ENCODE measurements at places on chromosomes 16 and 17.

GRCh38 chr16:85535352-85536072 lies 77.6 kb upstream of the GSE1 start:
- DNase-seq: no peak

GRCh38 chr17:72021417-72022041 lies 99.3 kb upstream of the SOX9 start:
- DNase-seq: no peak

DNA sequence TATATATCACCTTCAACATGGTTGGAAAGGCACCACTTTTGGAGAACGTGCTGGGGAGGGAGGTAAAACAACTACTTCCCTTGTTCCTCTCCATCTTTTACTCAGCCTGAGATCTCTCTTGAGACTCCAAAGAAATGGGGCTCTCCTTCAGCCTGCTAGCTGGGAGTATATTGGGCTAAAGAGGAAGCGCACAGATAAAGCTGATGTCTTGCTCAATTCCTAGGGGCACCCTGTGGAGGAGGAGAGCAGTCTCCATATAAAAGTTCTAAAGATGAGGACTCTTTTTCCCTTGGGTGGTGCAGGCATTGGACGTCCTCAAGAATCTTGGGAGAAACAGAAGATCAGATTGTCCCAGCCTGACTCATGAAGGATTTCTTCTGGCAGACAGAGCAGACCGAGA lies 4.6 kb upstream of the ETV4 start:
- no peak for DNase-seq

DNA sequence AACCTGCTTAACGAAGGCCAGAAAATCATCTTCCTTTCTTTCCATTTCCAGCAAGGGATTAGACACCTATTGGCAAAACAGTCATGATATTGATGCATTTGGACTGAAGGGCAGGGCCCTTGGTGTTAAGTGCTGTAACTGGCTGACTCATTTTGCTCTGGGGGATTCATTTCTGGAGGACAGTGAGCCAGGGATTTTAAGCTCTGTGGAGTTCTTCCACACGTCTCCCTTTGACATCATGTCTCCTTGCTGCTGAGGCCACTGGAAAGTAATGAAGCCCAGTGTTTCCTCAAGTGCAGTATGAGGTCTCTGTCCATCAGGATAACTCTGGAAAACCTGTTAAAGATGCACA lies 42.2 kb downstream of the DNAH9 start:
- no peak for DNase-seq

DNA sequence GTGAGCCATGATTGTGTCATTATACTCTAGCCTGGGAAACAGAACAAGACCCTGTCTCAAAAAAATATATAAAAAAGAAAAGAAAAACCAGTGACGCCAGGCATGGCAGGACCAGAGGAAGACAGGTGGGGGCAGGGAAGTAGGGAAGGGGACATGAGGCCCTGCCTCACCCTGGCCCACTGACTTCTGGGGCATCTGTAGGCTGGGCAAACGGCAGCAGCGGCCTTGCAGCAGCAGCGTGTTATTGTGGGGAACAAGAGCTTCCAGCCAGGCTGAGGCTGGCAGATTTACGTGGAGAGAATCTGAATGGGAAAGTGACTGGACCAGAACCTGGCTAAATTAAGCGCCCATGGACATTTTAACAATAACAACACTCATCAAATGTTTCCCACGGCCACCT lies 19.4 kb downstream of the CMTM4 start:
- DNase-seq: no peak

DNA sequence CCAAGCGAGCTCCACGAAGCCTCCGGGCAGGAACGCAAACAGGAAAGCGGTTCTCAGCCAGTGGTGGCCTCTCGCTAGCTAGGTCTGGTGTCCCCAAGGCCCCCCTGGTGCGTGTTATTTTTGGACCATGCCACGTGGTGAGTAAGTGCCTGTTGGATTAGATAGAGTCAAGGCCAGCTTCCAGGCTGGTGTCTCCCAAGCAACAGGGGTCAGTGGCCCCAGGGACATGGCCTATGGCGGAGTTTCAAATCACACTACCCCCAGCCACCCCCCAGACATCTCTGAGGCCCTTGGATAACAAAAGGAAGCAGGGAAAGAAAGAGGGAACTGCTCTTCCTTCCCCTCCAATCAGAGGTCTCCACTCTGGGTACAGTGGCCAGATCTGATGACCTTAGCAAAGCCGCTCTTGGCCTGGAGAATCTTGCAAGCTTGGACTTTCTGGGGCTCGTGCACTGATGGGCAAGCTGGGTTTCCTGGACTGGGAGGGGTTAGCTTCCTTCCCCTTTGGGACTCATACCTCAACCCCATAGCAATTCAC lies 58.2 kb downstream of the MAF start:
- DNase-seq: no peak

- DNase-seq: peak; percentile 19
These were observed 26.3 kb upstream of the OR4D1 start for GRCh38 chr17:58121925-58122324.

All from fibroblast of skin of right quadriceps (primary cell).